ENCODE measurements at places on chromosomes 16 and 17. TPM values are rescaled to one million over a fixed set of nuclear protein-coding genes. Genes with fewer than 3 reads are reported as not detected.

NLRC3 gene
- total RNA-seq: 111 TPM

MAP2K3 gene
- 63.2 TPM for total RNA-seq

CDH11 gene
- total RNA-seq: not detected

PDE6G gene
- total RNA-seq: 0.87 TPM

PRR35 gene
- not detected for total RNA-seq

Measured in CD4-positive, alpha-beta memory T cell (primary cell).